ENCODE measurements at places on chromosomes 2 and 18. TPM values are rescaled to one million over a fixed set of nuclear protein-coding genes. Genes with fewer than 3 reads are reported as not detected.

RUFY4 gene
- total RNA-seq = 0.05 TPM

FOXD4L1 gene
- total RNA-seq = 0.42 TPM

ARHGEF4 gene
- not detected for total RNA-seq

GRCh38 chr18:46155641-46156051, 51.5 kb downstream of the HAUS1 start:
- H3K4me1 ChIP-seq = no peaks in the 10 kb centered on the region
- H3K27ac ChIP-seq = no peak overlapping the region
- no peak for DNase-seq
- H3K4me3 ChIP-seq = no peak overlapping the region

- no peak overlapping the region for H3K27ac ChIP-seq
- no peak overlapping the region for H3K4me3 ChIP-seq
- H3K36me3 ChIP-seq = no peaks in the 10 kb centered on the region
- no peak for DNase-seq
These were observed 234.8 kb downstream of the ALPK2 start for GRCh38 chr18:58394046-58394445.

- H3K27me3 ChIP-seq = no peaks in the 10 kb centered on the region
- H3K4me1 ChIP-seq = no peaks in the 10 kb centered on the region
- no peak for DNase-seq
- H3K4me3 ChIP-seq = no peak overlapping the region
These were observed 92.6 kb downstream of the ZNF385B start for GRCh38 chr2:179768765-179769164.

DNA sequence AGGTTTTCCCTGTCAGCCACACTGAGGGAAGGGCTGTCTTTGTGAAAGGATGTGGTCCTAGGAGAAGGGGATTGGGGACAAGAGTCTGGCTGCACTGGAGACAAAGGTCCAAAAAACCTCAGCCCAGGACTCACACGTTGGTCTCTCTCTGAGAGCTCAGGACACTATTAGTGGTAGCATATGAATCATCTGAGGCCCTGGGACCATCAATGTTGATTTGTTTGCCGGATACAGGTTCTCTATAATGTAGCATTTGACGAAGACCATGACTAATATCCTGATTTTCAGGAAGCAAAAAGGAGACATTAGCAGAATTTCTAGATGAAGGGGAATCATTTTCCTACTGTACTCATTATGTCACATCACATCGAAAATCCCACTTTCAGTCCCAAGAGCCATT, 22.2 kb upstream of the DNAH6 start:
- no peak overlapping the region for H3K27ac ChIP-seq
- DNase-seq = no peak
- H3K36me3 ChIP-seq = no peaks in the 10 kb centered on the region
- no peak overlapping the region for H3K4me3 ChIP-seq
- H3K27me3 ChIP-seq = no peaks in the 10 kb centered on the region

DNA sequence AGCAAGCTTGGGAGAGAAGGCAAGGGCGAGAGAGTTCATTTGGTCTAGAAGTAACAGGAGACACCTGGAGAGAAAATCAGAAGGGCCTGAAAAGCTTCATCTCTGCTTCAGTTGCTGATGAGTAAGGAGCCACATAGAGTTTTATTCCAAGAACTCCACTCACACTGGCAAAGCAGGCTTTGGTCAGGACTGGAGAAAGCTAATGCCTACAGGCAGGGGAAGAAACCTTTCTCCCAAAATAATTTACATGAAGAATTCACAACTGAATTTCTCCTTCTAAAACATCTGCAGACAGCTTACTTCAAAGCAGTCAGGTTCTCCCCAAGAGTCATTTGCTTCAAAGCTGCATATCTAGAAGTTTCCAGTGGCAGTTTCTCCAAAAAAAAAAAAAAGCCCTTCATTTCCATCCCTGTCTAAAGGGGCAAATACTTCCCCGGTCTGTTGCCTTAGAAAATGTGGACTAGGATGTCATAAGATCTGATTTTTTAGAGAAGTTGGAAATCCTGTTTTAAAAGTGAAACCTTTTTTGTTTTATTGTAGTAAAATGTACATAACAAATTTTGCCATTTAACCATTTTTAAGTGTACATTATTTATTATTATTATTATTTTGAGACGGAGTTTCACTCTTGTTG, 46.3 kb downstream of the TMEM247 start:
- no peak for DNase-seq
- H3K4me3 ChIP-seq = no peak overlapping the region
- H3K4me1 ChIP-seq = no peaks in the 10 kb centered on the region
- H3K27me3 ChIP-seq = no peaks in the 10 kb centered on the region

GRCh38 chr2:196182439-196183171, 11.2 kb upstream of the STK17B start:
- H3K4me1 ChIP-seq = no peaks in the 10 kb centered on the region
- DNase-seq = no peak
- H3K27ac ChIP-seq = peak overlapping the region; percentile 12
- no peak overlapping the region for H3K4me3 ChIP-seq

DNA sequence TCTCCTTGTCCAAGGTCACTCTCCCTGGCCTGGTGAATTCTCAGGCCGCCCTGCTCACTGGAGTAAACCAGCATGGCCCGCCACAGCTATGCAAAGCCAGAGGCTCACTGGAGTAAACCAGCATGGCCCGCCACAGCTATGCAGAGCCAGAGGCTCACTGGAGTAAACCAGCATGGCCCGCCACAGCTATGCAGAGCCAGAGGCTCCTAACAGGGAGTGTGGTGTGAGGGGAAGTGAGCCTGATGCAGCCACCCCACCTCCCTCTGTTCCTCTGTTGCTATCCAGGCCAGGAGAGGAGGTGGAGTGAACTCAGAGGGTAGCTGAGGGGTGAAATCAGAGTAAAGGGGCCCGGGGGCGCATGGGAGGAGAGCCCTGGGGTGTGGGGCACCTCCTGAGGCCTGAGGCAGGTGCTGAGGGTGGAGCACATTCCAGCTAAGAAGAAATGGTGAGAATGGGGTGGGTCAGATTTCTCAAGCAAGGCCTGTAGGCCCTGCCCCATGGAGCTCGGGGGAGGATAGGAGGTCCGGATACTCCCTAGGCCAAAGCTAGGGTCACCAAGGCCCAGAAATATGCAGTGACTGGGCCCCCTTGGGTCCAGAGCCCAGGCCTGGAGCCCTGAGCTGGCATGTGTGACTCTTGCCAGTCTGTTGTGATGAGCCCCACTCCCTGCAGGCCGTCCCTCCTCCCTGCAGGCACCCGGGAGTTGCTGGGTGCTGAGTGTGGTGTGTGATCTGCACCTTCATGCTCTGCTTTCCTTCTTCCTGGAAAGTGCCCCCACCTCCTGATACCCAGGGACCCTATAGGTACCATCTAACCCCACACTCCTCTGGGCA, 1.5 kb downstream of the ATP6V1B1 start:
- no peak for DNase-seq
- H3K4me1 ChIP-seq = no peaks in the 10 kb centered on the region
- no peak overlapping the region for H3K4me3 ChIP-seq
- no peaks in the 10 kb centered on the region for H3K27me3 ChIP-seq
- no peak overlapping the region for H3K27ac ChIP-seq

- no peak overlapping the region for H3K27ac ChIP-seq
- DNase-seq = no peak
- no peak overlapping the region for H3K4me3 ChIP-seq
- H3K27me3 ChIP-seq = no peaks in the 10 kb centered on the region
- peaks cover 5% of the 10 kb centered on the region for H3K4me1 ChIP-seq
- no peaks in the 10 kb centered on the region for H3K36me3 ChIP-seq
These were observed 3.4 kb downstream of the CSRNP3 start for GRCh38 chr2:165472922-165473321.

DNA sequence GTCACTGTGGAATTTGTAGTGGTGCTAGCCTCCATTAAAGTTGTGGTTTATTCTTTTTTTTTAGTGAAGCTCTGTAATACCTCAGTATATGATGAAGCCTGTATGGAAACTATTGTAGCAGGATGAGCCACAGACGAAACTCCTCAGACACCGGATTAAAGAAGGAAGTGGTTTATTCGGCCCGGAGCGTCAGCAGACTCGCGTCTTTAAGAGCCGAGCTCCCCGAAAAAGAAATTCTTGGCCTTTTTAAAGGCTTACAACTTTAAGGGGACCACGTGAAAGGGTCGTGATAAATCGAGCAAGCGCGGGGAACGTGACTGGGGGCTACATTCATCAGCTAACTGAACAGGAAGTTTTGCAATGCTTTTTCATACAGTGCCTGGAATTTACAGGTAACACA, 8.1 kb upstream of the CCL20 start:
- no peak overlapping the region for H3K27ac ChIP-seq
- no peaks in the 10 kb centered on the region for H3K4me1 ChIP-seq
- H3K4me3 ChIP-seq = no peak overlapping the region
- no peak for DNase-seq

- H3K4me1 ChIP-seq = no peaks in the 10 kb centered on the region
- no peak for DNase-seq
- no peaks in the 10 kb centered on the region for H3K27me3 ChIP-seq
- H3K4me3 ChIP-seq = no peak overlapping the region
- no peaks in the 10 kb centered on the region for H3K36me3 ChIP-seq
- no peak overlapping the region for H3K27ac ChIP-seq
These were observed 79.6 kb downstream of the HRH4 start for GRCh38 chr18:24539866-24540617.

DNA sequence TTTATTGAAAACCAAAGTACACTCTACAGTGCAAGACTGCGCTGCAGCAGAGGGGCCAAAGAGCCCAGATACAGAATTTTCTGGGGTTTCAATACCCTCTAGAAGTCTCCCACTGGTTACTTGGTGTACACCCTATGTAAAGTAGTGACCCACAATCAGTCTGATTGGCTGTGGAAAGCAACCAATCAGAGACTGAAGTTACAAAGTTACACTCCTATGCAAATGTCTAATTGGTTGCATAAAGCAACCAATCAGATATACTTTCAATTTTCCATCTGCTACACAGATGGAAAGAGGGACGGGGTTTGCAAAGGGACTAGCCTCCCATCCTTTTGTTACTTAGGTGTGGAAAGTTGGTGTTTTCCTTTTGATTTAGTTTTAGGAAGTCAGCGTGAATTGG, 198.9 kb upstream of the SH3BP4 start:
- no peak overlapping the region for H3K27ac ChIP-seq
- no peaks in the 10 kb centered on the region for H3K4me1 ChIP-seq
- H3K4me3 ChIP-seq = no peak overlapping the region
- H3K36me3 ChIP-seq = no peaks in the 10 kb centered on the region

- DNase-seq = no peak
- no peak overlapping the region for H3K27ac ChIP-seq
- H3K4me1 ChIP-seq = no peaks in the 10 kb centered on the region
- H3K27me3 ChIP-seq = no peaks in the 10 kb centered on the region
- H3K4me3 ChIP-seq = no peak overlapping the region
- H3K36me3 ChIP-seq = no peaks in the 10 kb centered on the region
These were observed 197.9 kb downstream of the NEDD4L start for GRCh38 chr18:58241877-58242276.

DNA sequence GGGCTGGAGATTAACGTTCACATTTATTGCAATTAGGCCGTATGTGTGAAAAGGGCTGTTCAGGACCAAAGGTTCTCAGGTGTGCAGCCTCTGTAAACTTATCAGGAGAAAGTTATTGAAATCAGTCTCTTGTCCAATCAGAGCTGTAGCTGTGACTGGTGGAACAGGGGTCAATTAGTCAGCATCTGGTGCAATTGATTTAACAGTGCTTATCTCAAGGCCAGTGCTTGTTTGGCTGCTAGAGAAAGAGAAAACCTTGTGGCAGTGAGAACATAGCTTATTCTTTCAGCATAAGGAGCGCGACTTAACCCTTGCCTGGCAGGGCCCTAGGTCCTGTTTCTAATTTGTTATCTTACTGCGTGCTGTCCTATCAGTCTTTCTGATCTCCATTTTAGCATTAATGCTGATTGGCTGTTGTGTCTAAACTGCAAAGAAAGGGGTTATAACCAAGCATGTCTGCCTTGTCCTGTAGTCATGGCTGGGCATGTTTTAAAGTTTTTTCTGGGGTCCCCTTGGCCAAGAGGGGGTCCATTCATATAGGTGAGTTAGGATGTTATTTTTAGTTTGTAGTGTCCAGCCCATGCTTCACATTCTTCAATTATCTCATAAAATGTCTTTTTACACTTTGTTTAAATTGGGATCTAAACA, 66.4 kb downstream of the CYB5A start:
- H3K27ac ChIP-seq = peak overlapping the region; percentile 99
- no peak overlapping the region for H3K4me3 ChIP-seq
- H3K27me3 ChIP-seq = no peaks in the 10 kb centered on the region
- H3K36me3 ChIP-seq = no peaks in the 10 kb centered on the region
- peaks cover 19% of the 10 kb centered on the region for H3K4me1 ChIP-seq
- no peak for DNase-seq

DNA sequence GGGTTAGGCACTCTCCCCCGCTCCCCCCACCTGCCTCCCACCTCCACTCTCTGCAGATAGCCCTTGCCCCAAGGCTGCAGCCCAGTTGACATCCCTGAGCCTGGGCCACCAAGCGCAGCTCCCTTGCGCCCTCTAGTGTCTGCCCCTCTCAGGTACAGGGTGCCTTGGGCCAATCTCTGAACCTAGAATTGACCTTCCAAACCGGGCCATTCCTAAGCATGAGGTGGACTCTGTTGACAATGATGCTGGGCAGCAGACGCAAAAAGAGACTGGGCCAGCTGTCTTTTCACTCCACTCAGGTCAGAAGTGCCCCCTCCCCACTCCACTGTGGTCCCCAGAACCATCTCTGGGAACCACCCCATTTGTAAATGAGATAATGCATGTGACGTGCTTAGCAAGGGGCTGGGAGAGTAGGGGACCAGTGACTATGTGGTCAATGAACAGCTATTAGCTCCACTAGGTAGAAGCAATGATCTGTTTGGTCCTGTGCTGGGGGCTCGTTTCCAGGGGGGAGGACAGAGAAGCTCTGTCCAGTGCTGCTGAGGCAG, 43.3 kb upstream of the PLB1 start:
- no peaks in the 10 kb centered on the region for H3K27me3 ChIP-seq
- H3K27ac ChIP-seq = no peak overlapping the region
- no peaks in the 10 kb centered on the region for H3K36me3 ChIP-seq
- peak; percentile 80 for DNase-seq
- H3K4me3 ChIP-seq = no peak overlapping the region
- no peaks in the 10 kb centered on the region for H3K4me1 ChIP-seq

GRCh38 chr2:55607717-55608116, 9.7 kb downstream of the PPP4R3B start:
- H3K4me1 ChIP-seq = peaks cover 21% of the 10 kb centered on the region
- H3K4me3 ChIP-seq = no peak overlapping the region
- DNase-seq = no peak
- H3K27me3 ChIP-seq = no peaks in the 10 kb centered on the region

DNA sequence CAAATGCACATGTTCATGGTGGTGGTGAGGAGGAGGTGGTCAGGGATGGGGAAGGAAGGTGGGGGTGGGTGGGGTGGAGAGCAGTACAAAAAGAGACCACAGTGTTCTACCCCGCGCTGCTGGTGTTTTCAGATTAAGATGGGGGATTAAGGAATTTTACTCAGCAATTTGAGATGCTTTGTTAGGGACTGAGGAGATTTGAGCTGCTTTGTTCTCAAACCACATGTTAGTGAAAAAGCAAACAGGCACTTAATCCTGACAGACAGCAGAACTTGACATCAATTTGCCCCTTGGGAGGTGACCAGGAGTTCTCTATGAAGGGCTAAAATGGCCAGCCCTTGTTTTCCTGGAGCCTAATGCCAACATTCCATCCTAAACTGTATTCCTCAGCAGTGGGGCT, 244.5 kb downstream of the MEIS1 start:
- no peaks in the 10 kb centered on the region for H3K4me1 ChIP-seq
- H3K27me3 ChIP-seq = peaks cover 7% of the 10 kb centered on the region
- no peak for DNase-seq

GRCh38 chr2:234478121-234478858, 18.6 kb downstream of the ARL4C start:
- no peak overlapping the region for H3K27ac ChIP-seq
- no peaks in the 10 kb centered on the region for H3K36me3 ChIP-seq
- no peaks in the 10 kb centered on the region for H3K27me3 ChIP-seq
- DNase-seq = no peak
- no peaks in the 10 kb centered on the region for H3K4me1 ChIP-seq

- no peaks in the 10 kb centered on the region for H3K27me3 ChIP-seq
- H3K36me3 ChIP-seq = no peaks in the 10 kb centered on the region
- no peaks in the 10 kb centered on the region for H3K4me1 ChIP-seq
- no peak overlapping the region for H3K27ac ChIP-seq
- no peak overlapping the region for H3K4me3 ChIP-seq
These were observed 264.0 kb upstream of the CHST9 start for GRCh38 chr18:27449104-27449503.

All from liver (tissue), 10 donors.